Renal cortical epithelial cell (primary cell): ENCODE measurements at places on chromosomes 5 and 9.

DNA sequence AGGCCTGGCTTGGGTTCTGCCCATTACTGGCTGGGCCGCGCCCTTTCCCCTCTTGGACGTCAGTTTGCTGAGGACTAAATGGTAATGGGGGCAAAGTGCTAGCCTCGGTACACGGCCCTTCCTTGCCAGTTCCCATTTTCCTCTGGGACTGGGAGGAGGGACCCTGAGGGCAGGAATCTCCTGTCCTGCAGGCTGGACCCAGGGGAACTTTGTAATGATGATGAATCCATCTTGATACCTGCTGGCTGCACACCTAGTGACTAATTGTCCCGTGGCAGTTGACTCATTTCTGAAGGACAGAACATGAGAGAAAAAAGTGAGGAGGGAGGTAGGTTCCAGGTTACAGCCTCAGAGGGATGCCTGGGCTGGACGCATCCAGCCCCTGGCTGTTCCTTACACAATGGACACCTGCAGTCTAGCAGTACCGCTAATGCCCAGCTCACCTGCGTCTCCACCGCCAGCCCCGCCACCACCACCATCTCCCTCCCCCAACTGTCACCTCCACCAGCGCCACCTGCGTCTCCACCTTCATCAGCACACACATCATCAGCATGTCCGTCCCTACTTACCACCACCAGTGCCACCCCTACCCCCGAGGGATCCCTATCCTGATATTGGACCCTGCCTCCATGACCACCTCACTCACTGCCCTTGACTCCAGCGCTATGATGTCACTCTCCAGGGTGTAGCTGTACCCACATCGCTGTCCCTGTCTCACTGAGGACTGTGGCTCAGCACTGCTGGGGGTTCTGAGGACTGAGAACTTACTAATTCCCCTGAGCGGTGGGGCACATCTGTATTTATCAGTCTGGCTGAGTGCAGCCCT lies 4.3 kb downstream of the CDHR2 start:
- peak; percentile 71 for DNase-seq

DNA sequence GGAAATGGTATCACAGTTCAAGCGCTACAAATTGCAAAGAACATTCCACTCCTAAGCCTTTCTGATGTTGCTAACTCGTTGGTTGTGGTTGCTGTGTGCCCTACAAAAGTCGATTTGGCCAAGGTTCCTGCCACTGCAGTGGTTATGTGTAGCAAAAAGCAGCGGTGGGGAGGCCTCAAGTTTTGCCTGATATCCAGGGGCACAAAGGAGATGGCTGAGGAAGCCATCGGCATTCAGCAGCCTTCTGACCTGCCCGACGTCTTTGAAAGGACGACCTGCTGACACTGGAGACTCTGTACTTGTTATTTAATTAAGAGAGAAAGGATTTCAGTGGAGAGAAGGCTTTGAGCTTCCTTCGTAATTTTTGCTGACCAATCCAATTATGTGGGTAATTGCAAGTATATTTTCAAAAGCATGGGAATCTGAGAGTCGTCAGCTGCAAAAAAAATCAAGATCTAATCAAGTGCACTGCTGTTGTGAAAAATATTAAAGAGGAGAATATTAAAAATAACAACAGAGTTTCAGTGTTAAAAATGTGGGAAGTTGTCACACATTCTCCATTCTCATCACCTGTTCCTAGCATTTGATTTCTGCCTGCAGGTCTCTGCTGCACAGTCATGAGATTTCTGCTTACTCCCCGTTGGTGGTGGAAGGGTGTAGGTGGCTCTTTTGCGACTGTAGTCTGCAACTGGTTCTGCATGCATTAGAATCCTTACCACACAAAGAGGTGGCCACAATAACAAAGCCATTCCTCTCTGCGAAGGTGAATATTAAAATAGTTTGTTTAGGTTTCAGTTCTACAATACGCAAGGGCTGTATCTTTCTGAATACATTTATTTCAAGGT lies 319.2 kb downstream of the IRX2 start:
- DNase-seq, result no peak

GRCh38 chr5:148780711-148781110 lies 45.7 kb upstream of the ADRB2 start:
- DNase-seq, result no peak

- peak; percentile 42 for DNase-seq
These were observed 284.4 kb upstream of the RFX3 start for GRCh38 chr9:3810231-3810630.

DNA sequence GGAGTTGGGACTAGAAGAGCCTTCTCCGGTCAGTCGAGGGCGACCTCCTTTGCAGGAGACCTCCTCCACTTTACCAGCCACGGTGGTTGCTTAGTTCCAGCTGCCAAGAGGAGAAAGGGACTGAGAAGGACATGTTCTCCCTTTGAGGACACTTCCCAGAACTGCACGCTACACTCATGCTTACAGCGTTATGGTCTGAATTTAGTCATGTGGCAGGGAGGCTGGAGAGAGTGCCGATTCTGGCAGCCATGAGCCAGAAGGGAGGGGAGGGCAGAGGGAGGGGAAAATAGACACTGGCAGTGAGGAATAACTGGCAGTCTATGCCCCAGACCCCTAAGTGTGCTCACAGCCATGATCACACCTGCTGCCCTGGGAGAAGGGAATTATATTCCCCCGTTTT lies 47.8 kb downstream of the TSPAN17 start:
- no peak for DNase-seq

DNA sequence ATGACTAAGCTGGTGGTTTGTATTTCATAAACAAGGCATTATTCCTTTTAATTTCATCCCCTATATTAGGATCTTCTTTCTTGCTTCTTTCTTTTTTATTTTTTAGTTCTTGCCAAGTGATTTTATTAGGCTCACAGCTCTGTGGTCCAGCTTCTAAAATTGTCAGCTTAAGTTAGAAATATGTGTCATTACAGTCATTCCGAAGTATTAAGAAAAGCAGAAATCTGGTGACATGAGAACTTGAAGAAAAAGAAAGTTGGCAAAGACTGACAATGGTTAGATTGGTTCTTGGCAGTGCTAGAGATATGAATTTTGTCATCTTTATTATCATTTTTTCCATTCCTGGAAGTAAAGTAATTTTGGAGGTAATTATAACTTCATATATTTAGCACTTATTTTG lies 166.5 kb upstream of the PRR16 start:
- DNase-seq, result no peak

DNA sequence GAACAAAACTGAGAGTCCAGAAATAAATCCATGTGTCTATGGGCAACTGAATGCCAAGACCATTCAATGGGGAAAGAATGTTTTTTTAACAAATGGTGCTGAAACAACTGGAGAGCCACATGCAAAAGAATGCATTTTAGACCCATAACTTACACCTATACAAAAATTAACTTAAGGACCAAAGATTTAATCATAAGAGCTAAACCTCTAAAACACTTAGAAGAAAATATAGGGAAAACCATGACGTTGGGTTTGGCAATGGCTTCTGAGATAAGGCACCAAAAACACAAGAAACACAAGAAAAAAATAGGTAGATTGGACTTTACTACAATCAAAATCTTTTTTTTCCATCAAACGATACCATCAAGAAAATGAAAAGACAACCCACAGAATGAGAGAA lies 48.4 kb upstream of the ANKRD33B start:
- no peak for DNase-seq

GRCh38 chr5:109961751-109962150 lies 272.0 kb downstream of the MAN2A1 start:
- DNase-seq, result no peak

- DNase-seq, result peak; percentile 22
These were observed 4.4 kb upstream of the OR2S2 start for GRCh38 chr9:35962126-35962906.

GRCh38 chr5:166561759-166562158 lies 1729.7 kb upstream of the WWC1 start:
- DNase-seq, result no peak

- DNase-seq, result peak; percentile 46
These were observed 232.1 kb downstream of the SH3GL2 start for GRCh38 chr9:17810728-17811571.

DNA sequence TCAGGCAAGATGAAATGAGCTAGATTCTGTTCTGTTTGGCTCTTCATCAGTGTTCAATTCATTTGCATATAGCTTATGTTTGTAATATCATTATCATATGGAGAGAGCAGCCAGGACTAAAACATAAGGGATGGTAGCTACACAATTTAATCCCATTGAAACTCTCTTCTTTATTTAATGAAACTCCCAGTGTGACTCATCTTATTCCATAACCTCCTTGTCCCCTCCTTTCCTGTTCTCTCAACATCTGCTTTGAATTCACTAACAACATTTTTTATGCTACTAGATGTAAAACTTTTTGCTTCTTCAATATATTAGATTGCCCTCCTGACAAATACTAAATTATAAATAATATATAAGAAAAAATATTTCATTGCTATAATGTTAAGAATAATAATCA lies 1823.4 kb downstream of the MAT2B start:
- peak; percentile 2 for DNase-seq

- no peak for DNase-seq
These were observed 7.6 kb downstream of the MLLT3 start for GRCh38 chr9:20614602-20615216.

- no peak for DNase-seq
These were observed 42.8 kb downstream of the SIL1 start for GRCh38 chr5:139155333-139155732.

GRCh38 chr9:83070261-83070660 lies 7.3 kb upstream of the RASEF start:
- DNase-seq, result no peak

GRCh38 chr5:179279347-179280094 lies 65.7 kb downstream of the ADAMTS2 start:
- DNase-seq, result no peak

DNA sequence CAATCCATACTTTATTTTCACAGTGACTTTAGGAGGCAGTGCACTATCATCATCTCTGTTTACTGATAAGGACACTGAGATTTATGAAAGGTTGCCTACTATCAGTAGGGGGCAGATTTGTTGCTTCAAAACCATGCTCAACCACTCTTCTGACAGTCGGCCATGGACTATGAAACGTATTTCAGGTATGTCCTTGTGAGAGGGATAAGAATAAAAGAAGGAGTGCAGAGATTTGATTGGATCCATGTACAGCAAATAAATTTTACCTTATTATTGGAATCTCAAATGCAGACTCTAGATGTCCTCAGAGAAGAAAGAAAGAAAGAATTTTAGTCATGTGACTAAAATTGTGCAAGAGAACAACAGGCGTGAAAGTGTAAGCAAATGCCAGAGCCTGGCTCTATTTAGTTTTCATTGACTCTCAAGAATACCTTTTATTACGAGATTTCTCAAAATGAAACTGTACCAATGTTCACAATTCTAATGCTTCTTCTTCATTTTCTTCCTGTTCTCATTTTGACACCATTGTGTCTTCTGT lies 296.6 kb upstream of the RASA1 start:
- peak; percentile 47 for DNase-seq

GRCh38 chr5:153130296-153130695 lies 360.2 kb upstream of the GRIA1 start:
- no peak for DNase-seq

DNA sequence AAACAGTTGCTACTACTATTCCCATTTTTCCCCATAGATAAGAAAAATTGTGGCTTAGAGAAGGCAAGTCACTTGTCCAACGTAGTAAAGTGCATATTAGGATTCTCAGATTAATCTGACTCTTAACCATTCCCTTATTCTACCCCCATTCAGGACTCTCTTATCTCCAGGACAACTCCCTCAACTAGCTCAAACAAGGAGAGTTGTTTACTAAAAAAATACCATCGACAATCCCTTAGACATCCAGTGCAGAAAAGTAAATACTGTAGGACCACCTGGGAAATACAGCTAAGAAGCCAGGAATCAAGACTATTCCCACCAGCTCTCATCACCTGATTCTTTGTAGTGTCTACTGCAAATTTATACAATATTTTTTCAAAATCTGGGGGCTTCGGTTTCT lies 9.4 kb upstream of the GRAMD2B start:
- no peak for DNase-seq

- DNase-seq, result no peak
These were observed 48.8 kb downstream of the SH3GL2 start for GRCh38 chr9:17627641-17628040.

DNA sequence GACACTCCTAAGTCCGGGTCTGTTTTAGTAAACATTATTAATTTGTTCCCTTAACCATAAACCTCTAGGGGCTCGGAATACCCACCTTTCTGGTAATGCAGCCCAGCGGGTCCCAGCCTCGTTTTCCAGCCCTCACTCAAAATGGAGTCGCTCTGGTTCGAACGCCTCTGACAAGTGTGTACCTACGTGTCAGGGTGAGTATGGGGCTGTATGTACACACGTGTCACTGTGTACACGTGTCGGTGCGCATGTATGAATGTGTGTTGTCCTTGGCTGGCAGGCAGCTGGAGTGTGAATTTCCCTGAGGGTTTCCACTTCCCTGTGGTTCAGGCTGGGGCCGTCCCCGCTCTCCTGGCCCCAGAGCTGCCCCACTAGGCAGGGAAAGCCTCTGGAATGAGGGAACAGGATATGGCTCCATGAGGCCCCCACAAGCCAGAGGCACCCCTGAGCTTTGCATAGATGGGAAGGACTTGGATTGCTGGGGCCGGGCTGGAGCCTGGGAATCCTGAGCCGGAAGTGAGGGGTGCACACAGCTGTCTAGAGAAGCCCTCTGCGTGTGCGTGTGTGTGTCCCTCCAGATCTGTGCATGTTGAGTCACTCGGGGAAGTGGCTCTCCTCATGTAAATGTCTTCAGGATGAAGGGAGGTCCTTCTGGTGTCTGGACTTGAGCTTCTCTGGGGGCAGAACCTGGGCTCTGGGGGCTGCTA lies 160.8 kb upstream of the IER5L start:
- peak; percentile 34 for DNase-seq

DNA sequence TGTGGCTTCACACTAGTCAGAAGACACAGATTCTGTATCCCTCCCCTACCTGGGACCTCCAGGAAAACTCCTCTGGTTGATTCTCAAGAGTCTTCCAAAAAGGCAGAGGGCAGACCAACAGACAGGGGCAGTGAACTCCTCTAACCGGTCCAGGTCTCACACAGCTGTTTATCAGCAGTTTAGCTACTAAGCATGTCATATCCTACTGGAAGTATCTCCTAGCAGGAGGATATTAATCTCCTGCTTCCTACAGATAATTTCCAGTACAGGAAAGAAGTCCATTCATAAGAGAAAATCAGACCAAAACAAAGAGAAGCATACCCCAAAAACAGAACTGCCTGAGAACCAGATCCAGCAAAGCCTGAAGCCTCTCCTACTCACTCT lies 64.3 kb downstream of the DTWD2 start:
- no peak for DNase-seq
